HS-5 (cell line): ENCODE measurements at places on chromosomes 5 and 9.

DNA sequence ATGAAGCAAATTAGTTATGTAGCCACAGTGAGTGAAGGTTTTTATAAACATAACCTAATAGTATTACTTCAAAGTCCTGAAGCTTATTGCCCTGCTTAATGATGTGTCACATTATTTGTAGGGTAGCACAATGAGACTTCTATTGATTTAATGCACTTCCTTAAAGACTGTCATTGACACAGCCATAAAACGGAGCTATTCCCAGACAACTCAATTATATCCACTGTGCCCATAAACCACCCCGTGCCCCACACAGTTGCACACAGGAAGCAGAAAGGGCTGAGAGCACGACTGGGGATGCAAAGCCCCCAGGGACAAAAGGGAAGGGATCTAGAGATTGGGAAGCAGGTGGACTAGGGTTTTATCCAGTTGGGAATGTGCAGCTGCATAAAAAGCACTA lies 37.0 kb downstream of the TRIM32 start:
- no peak for DNase-seq

DNA sequence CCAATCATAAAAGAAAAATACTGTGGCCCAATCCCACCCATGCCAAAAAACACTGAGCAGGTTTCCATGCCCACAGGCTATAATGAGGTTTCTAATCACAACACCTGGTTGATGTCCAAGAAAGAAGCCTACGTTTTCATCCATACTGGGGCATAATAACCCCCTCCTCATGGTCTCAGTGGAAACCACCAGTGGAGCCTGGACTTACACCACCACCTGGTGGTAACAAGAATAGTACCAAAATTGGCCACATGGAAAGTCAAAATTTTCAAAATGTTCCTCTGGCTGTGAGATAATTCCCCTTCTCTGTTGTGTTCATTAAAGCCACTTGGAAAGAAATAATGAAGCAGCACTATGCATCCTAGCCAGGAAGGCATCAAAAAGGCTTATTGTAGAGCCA lies 687.3 kb upstream of the ST8SIA4 start:
- no peak for DNase-seq

DNA sequence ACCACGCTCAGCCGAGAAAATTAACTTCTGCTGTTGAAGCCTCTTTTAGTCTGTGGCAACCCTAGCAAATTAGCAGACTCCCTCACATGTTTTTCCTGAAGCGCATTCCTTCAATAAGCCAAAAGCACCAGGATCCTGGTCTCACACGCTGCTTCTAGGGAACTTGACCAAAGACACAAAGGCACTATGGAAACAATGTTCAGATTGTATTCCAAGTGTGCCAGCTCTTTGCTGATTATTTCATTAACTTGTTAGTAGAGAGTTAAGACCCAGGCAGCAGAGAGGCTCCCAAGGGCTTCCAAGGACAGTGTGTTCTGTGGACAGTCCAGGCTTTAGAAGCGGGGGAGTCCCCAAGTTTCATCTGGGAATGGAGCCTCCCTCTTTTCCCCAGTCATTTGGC lies 94.4 kb upstream of the BASP1 start:
- no peak for DNase-seq

DNA sequence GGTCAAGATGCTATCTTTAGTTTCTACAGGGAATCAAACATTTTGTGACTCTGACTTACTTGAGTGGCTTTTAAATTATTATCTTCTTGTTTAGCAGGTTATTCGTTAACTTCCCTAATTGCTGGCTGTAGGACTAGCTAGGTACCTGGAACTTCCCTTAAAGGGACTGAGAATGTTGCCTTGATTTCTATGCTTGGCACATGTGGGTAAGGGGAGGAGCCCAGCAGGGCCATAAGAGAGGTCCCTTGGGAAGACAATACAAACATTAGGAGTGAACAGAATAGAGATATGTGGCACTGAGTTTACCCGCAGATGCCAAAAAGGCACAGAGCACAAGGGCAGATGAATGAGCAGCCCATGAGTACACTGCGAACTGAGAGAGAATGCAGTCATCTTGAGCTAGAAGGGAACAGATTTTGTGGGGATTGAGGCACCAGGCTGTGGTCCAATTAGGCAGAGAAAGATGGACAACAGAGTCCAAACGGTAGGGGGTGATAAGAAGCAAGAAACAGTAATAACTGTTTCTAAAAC lies 9.8 kb downstream of the CKMT2 start:
- no peak for DNase-seq

- DNase-seq: peak; percentile 90
Measured at GRCh38 chr9:137083394-137084004, 3.3 kb upstream of the MAN1B1 start.

GRCh38 chr5:157481265-157481664 lies 21.3 kb downstream of the NIPAL4 start:
- DNase-seq: no peak

DNA sequence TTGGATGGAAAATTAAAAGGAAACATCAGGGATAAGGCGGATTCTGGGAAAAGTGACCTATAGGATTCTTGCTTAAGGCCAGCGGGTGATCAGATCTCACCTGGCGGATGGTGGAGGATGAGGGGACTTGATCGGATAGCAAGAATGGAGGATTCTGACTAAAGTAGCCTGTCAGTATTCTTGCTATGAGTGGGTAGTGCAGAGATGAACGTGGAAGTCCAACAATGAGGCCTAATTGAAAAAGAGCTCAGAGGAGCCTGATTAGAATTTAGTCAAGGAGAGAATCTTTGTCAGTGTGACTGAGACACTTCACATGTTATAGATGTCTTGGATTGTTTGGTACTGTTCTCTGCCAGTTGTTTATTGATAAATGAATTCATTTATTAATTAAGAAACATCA lies 24.9 kb downstream of the CAST start:
- DNase-seq: no peak

GRCh38 chr5:1224631-1225030 lies 550 bp upstream of the SLC6A18 start:
- no peak for DNase-seq

- no peak for DNase-seq
Measured at GRCh38 chr9:122348288-122348777, 22.5 kb upstream of the PTGS1 start.

DNA sequence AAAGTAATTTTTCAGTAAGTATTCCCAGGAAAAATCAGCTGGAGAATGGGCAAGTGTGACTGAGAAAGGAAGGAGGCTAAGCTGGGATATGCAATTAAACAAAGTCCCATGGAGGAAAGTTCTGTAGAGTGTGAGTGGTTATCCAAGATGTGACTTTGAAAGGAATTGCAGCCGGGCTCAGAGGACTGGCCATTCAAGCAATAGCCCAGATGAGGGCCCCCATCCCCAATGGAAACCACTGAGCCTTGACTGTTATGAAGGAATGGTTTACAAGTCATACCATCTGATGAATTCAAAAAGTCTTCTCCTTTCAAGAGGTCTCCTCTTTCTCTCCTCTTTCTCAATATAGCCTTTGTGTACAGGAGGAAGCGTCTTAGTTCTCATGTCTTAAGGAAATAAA lies 6.5 kb downstream of the LVRN start:
- DNase-seq: no peak

GRCh38 chr5:106116682-106117081 lies 1554.1 kb downstream of the EFNA5 start:
- DNase-seq: no peak

GRCh38 chr5:6452622-6453504 lies 4.2 kb downstream of the UBE2QL1 start:
- DNase-seq: no peak

GRCh38 chr5:127988146-127988760 lies 95.3 kb upstream of the SLC12A2 start:
- DNase-seq: peak; percentile 83

GRCh38 chr5:124685404-124685930 lies 61.0 kb downstream of the ZNF608 start:
- no peak for DNase-seq

DNA sequence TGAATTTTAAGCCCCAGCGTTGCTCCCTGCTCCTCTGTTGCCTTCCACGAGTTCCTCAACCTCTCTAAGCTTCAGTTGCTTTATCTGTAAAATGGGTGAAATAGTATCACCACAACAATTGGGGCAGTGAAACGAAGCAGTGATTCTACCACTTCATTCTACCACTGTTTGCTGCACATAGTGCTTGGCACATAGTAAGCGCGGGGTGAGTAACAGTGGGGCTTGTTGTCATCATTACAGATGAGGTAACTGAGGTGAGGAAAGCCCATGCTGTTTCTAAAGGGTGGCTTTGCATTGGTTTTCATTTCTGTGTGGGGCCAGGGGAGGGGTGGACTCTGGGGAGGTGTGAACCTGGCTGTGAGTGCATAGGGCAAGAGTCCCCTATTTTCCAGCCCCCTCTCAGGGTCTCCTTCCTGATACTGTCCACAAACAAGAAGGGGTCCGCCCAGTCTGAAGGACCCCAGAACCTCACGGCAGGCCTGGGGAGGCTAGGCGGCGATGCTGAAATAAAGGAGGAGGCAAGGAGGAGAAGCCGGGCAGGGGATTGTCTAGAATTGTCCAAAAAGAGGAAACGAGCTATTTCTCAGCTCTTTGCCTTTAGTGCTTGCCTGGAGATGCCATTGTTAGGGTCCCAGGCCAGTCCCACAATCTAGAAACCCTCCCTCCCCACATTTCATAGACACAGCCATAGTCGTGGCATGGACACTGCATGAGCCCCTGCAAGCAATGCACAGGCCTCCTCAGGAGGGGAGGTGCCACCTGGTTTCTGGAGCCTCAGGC lies 65.6 kb downstream of the IL6ST start:
- DNase-seq: no peak

DNA sequence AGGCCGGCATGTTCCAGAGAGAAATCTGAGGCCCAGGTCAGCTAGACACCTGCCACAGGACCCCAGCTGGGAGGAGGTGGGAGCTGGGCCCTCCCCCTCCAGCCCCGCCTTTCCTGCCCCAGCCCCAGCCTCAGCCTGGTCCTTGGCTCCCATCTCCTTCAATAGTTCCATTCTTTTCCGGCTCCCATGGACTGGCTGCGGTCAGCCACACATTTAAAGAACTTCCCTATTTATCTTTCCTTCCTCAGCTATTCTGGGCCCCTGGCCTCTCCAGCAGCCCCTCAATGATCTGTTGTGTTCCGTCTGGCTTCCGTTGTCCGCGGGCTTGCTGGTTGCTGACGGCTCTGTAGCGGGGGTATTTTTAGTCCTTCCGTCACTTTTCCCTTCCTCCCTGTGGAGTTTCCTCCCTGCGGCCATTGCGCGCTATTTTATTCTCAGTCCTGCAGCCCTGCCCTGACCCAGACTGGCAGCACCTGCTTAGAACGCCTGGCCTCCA lies 73.8 kb downstream of the AMBP start:
- no peak for DNase-seq

GRCh38 chr9:80028501-80028900 lies 456.7 kb downstream of the TLE4 start:
- peak; percentile 62 for DNase-seq

DNA sequence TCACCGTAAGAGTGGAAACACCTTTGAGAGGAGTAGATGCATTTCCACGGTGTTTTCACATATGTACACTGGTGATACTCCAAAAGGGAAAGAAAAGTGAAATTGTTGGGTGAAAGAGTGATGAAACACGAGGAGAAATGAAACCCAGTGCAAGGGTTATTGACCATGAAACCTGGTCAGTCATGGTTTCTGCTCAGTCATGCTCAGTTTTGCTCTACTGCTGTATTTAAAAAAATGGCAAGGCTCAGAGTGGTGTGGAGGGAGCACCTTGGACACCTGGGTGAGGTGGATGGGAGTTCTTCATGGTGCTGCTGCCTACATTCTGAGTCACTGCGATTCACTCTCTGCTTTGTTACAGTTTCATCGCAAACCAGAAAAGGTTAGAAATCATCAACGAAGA lies 32.3 kb downstream of the NTRK2 start:
- DNase-seq: no peak

DNA sequence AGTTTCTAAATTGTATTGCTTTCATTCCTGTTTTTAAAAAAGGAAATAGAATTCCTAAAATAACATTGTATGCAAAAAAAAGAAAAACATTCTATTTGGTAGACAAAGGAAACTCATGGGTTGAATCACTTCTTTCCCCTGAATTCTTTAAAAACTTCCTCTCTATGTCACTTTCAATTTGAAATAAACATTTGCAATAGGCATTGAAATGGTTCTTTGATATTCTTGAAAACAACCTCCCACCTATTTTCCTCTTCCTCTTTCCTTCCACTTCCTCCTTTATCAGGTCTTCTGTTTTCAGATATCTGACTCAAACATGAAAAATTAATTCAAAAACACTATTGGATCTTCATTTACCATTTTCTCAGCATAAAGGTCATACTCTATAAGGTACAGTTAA lies 442.0 kb upstream of the MEF2C start:
- no peak for DNase-seq

- no peak for DNase-seq
Measured at GRCh38 chr9:133726401-133727276, 11.5 kb downstream of the SARDH start.

DNA sequence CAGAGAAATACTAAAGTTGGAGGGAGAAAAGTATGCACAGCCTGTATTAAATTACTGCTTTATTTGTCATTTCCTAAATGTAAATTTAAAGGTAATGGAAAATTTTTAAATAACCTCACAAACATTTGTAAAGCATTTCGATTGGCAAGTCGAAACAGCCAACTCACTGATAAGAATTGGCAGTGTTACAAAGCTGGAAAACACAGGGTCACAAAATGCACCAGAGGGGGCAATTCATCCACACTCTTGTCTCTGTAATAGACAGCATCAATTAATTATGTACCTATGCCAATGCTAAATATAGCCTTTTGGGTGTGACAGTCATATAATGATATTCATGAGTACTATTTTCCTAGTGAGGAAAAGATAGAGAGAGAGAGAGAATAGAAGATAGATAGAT lies 140.6 kb upstream of the PRLR start:
- no peak for DNase-seq

- DNase-seq: no peak
Measured at GRCh38 chr5:174303035-174303434, 257.5 kb downstream of the NSG2 start.

DNA sequence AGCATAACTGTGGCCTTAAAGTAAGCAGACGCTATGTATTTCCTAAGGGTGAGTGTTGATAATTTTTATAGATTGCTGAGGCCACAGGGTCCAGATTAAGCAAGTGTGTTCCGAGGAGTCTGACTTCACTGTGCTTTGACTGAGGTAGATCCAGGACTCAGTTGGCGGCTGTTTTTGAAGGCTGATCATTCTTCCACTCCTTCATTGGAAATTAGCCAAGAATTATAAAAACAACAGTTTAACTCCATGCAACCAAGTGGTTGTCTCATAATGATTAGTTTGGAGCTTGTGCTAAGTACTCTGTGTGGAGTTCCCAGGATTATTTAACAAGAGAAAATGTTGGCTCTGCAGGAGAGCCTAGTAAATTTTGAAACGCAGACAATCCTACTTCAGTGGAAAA lies 19.1 kb downstream of the IQGAP2 start:
- DNase-seq: no peak

DNA sequence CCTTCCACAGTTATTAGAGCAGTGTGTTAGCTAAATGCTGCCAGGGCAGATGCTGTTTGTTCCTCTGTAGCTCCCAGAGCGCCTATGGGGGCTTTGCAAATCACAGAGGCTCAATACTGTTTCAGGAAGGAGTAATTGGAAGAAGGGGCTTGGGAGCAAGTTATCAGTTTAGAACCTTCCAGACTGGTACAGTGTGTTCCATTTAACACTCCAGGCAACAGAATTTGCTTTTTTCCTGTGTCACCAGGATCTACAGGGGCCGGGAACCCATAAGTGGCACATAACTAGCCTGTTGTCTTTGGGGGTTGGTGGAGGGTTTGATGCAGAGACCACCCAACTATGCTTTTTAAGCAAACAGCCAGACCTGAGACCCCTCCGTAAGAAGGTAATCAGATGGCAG lies 307.3 kb upstream of the KCNN2 start:
- DNase-seq: no peak

- DNase-seq: no peak
Measured at GRCh38 chr9:133050781-133051180, 11.0 kb upstream of the CEL start.

- peak; percentile 88 for DNase-seq
Measured at GRCh38 chr5:173764332-173765028, 123.7 kb upstream of the CPEB4 start.
